ENCODE measurements at places on chromosomes 5 and 9.
A peak's percentile ranks its signal among the peaks of the same experiment; 100 is the strongest.

GRCh38 chr5:147856801-147857200, 21.7 kb upstream of the SCGB3A2 start:
- DNase-seq: no peak

- DNase-seq: peak; percentile 34
Measured at GRCh38 chr5:151078490-151079262, 2.2 kb downstream of the TNIP1 start.

- DNase-seq: no peak
Measured at GRCh38 chr9:98977246-98977714, 33.6 kb downstream of the COL15A1 start.

GRCh38 chr9:7186175-7186574, 428.4 kb downstream of the KDM4C start:
- no peak for DNase-seq

GRCh38 chr5:142859037-142859436, 88.9 kb downstream of the ARHGAP26 start:
- DNase-seq: no peak

GRCh38 chr5:126801992-126802294, 25.0 kb downstream of the LMNB1 start:
- no peak for DNase-seq

DNA sequence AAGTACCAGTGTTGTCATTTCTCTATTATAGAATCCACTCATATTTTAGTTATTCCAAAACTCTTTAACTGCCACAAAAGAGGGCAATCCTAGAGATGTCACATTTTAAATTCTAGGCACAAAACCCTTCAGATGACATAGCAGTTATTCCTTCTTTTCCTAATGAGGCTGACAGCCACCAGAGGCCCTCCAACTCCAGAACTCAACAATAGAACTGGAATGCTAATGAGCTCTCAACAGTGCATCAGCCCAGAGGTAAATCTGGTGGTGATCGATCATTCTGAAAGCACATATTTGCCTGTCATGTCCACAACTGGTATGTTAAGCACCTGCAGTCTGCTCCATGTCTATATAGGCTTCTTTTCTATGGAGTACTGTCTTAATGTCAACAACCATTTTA, 40.2 kb upstream of the RAB3C start:
- DNase-seq: no peak

DNA sequence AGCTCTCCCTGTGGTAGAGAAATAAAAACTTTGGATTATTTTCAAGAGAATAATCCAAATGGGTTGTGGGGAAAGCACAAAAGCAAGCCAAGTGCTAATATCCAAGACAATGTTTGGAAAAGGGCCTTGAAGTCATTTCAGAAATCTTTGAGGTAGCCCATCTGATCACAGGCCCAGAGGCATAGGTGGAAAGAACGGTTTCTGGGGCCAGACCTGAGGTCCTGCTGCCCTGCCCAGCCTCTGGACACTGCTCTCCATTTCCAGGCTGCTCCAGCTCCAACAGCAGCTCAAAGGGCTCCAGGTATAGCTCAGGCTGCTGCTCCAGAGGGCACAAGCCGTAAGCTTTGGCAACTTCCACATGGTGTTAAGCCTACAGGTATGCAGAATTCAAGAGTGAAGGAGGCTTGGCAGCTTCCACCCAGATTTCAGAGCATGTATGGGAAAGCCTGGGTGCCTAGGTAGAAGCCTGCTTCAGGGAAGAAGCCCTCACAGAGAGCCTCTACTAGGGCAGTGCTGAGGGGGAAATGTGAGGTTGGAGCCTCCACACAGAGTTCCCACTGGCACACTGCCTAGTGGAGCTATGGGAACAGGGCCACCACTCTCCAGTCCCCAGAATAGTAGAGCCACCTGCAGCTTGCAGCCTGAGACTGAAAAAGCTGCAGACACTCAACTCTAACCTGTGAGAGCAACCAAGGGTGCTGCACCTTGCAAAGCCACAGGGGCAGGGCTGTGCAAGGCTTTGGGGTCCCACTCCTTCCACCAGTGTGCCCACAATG, 133.1 kb downstream of the PIK3R1 start:
- DNase-seq: no peak

DNA sequence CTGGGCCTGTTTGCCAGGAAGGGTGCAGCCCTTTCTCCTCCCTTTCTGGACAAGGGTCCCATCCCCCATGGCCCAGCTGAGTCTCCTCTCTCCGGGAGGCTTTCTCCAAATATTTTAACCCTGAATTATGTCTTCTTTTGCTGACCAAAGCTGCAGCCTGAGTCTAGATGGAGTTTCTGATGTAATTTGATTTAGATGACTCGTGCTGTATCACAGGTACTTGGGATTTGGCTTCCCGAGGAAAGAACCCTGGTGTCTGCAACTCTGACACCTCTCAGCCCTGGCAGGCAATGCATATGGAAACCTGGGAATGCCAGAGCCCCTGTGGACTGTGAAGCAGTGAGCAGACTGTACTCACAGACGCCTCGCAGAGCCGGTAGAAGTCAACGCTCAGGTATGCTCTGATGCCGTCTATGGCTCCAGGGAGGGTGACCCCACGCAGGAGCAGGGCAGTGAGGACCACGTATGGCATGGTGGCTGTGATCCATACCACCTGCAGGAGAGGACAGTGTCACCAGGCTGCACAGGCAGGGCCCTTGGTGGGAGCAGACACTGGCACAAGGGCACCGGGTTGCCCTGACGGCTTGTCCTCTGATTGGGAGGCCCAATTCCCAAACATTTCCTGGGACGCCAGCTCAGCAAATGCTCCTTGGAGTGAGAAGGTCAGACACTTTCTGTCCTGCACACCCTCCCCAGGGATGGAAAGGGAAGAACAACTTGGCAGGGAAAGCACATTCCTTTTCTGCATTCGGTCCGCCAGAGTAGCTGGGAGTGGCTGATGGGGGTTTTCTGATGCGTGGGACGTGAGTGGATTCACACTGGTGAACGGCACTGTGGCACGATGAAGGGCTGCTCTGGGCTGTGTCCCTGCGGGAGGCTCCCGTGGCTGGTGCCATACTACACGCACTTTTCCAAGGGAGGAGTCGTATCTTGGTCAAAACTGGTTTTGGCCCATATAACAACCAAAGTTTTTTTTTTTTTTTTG, 24.7 kb downstream of the SLC6A3 start:
- no peak for DNase-seq
